Thyroid gland (tissue), 4 donors: ENCODE measurements at places on chromosomes 16 and 17.

GRCh38 chr17:56185491-56186221, 32.4 kb downstream of the ANKFN1 start:
- DNase-seq, result no peak

DNA sequence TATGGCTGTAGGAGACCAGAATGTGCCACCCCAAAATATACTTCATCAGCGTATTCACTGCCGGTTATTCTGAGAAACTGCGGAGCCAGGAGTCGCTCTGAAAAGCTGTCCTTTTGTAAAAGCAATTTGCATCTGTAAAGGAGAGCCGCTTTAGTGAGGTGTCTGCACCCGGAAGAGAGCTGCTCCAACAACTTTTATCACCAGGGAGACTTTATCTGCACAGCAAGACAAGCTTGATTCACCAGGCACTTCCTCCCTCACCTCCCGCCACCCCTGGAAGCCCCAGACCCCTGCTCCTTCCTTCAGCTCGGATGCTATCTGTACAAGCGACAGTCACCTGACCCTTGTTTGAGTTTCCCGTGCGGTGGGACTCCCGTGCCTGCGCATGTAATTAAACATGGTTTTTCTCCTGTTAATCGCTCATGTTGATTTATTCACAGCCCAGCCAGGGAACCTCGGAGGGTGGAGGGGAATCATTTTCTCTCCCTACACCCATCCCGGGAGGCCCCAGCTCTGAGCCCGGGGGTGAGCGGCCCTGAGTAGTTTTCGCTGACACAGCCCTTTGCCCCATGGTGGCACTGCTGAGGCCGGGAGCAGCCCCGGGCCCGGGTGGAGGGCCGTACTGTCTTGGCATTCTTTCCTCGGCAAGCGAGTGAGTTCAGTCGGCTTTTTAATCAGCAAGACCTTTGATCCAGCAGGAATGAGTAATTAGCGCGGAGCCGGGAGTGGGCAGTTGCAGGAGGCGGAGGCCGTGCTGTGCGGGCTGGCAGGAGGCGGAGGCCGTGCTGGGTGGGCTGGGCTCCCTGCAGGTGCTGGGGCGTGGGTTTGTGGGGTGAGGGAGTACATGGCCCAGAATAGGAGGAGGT, 222.7 kb upstream of the CIBAR2 start:
- DNase-seq, result no peak

DNA sequence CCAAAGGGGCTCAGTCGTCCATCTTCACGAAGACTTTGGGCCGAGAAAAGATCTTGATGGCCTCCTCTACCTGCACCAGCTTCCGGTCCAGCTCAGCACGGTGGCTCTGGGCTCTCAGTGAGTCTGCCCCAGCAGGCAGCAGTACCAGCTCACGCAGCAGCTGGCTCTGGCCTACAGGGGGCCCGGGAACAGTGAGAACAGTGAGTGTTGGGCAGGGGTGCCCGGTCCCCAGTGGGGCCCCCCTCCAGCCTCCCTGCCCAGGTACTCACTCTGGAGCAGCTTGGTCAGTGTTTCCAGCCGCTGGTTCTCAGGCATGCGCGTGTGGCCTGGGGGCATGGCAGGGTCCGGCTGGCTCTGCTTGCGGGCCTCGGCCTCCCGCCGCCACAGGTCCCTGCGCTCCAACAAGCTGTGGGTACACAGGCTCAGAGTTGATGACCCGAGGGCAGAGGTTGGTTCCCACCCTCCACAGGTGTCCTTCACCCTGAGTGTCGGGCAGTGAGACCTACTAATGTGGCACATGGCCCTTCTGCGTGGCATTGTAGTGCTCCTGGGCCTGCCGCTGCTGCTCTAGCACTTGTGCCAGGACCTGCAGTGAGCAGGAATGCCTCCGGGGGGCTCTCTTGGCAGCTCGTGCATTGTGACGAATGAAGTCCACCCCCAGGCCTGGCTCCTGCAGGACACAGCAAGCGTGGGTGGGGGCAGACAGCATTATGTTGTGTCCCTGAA, 2.6 kb downstream of the PARD6A start:
- no peak for DNase-seq

DNA sequence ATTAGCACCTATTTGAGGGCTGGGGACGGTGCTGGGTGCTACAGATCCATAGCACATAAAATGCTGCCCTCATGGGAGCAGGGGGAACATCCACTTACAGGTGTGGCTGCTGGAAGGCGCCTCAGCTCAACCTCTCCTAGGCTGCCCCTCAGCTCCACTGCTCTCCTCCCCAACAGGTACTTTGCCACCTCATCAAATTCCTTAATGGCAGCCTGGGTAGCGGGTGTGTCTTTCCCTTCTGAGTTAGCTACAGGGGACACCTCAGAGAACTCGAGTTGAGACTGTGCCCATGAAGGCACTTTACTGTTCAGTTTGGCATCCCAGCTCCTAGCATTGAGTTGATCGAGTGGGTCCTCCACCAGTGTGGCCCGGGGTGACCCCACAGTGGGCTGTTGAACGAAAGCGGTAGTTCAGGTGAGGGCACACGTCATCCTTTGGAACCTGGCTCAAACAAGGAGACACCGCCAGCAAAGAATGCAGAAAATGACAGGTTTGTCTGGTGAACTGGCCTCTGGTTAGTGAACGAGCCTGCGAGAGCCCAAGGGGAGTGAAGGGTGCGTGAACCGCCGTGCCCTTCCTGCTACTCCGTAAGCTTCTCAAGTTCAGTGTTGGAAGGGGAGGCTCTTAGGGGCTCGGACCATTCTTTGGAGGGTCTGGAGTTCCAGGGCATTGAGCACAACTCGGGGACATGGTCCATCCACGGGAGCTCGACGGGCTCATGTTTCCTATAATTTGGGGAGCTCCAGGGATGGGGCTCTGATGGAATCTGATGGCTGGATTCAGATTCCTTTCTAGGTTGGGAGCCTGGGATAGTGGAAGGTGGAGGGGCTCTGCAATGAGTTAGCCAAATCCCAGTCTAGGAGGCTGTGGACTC, 3.5 kb upstream of the CMIP start:
- DNase-seq, result peak; percentile 83

GRCh38 chr16:69644790-69645189, 79.0 kb downstream of the NFAT5 start:
- DNase-seq, result no peak

GRCh38 chr16:6362321-6362720, 970.3 kb upstream of the RBFOX1 start:
- no peak for DNase-seq

DNA sequence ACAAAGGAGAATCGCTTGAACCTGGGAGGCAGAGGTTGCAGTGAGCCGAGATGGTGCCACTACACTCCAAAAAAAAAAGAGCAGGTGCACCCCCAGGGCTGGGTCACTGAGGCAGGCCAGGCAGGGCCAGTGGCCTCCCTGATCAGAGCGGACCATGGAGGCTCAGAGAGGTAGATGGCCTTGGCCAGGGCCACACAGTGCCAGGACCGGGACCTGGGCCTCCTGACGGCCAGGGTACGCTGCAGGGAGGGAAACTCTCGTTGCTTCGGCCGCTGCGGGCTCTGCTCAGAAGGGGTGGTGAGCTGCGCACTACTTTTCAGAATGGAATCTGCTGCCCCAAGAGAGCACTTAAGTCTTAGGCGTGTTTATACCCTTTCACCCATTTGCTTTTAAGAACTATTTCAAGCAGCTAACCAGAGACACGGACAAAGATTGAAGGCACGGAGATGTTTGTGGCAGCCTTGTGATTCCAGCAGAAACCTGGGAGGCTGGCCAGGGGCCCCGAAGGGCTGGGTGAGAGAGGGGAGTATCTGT, 17.1 kb downstream of the MYO1C start:
- peak; percentile 35 for DNase-seq

- DNase-seq, result no peak
Observed at GRCh38 chr16:67399218-67399733, 6.0 kb upstream of the TPPP3 start.

GRCh38 chr16:66693149-66693548, 3.4 kb downstream of the CMTM4 start:
- no peak for DNase-seq

GRCh38 chr16:29237971-29238370, 168.5 kb downstream of the NPIPB11 start:
- DNase-seq, result no peak

DNA sequence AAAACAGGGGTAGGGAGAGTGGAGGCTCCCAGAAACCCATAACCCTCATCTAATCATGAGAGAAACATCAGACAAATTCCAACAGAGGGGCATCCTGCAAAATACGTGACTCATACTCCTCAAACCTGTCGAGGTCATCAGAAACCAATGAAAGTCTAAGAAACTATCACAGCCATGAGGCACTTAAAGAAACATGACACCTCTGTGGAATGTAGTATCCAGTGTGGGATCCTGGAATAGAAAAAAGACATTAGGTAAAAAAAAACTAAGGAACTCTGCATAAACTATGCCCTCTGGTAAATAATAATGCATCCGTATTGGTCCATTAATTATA, 16.4 kb downstream of the CDH5 start:
- no peak for DNase-seq

- DNase-seq, result no peak
Observed at GRCh38 chr16:74117798-74118197, 178.8 kb upstream of the PSMD7 start.

- DNase-seq, result no peak
Observed at GRCh38 chr17:80649200-80649644, 104.6 kb downstream of the RPTOR start.

DNA sequence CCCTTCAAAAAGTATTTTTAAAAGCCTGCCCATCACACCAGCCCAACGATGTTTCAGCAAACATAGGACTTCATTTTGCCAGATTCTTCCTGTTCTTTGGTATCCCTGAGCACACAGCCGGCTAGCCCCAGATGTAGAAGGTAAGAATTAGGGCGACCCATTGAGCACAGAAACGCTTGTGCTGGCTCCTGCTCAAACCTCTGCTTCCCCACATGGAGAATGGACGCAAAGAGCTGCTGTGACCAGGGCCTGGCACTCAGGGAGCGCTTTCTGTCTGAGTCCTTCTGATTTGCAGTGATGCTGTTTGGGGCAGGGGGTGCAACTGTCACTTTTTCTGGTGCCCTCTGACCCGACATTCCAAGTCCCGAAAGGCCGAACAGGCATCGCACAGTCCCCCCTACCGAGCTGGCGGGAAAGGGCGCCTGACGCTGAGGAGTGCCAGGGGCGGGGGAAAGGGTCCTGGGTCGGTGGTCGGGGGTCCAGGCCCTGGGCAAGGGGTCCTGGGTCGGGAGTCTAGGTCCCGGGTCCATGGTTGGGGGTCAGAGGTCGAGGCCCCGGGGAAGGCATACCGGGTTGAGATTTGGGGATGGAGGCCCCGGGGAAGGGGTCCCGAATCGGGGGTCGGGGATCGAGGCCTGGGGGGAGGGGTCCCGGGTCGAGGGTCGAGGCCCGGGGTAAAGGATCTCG, 930 bp downstream of the CHMP1A start:
- no peak for DNase-seq

- DNase-seq, result peak; percentile 60
Observed at GRCh38 chr16:28526201-28527099, 12.3 kb downstream of the NUPR1 start.

DNA sequence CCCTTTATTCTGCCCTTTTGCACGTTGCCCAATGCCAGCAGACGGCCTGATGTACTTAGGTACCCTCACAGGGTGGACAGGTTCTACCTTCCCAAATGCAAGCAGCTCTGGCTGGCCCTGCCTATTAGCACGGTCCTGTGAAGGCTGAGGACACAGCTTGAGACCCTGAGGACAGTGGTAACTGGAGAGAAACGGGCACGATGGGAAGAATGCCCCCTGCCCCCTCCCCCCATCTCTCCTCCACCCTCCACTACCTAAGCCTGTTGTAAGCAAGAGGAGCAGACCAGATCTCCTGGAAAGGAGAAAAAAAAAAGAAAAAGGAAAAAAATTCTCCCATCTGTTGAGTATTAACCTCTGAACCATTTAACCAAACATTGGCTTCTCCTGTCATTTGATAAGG, 34.1 kb downstream of the MEOX1 start:
- DNase-seq, result no peak

- DNase-seq, result no peak
Observed at GRCh38 chr16:74463888-74464287, 42.6 kb upstream of the CLEC18B start.

DNA sequence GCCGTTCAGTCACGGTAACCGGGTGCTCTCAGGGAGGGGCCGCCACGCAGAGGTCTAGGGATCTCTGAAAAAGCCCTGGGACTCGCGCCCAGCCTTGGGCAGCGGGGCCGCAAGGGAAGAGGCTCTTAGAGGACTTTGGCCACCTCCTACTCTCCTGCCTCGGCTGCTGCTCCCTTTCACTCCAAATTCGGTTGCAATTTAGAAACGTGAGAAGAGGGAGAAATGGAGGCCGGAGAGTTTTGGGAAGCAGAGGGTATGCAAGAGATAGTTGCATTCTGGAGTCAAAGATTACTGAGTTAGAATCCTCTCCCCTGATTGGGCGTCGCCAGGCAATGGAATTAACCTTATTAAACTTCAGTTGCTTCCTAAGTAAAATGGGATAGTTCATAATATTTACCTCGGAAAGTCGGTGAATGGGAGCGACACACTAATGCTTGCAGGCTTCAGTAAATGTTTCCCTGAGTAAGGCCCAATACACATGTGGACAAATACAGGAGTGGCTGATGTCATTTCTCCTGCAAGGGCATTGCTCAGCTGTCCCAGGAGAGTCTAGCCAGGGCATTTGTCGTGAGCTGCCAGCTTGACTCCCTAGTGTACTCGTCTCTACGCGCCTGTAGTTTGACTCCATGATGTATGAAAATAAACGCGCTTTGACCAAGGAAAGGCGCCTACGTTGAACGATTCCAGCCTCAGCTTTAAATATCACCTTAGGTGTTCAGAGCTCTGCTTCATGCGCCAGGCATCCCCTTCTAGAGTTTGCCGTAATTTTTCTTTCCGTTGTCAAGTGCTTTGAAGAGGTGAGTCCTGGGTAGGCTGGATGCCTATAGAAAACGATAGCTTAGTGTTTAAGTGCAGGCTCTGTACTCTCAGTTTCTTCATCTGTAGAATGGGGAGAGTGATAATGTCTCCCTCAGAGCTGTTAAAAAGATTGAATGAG, 667 bp downstream of the OGFOD1 start:
- DNase-seq, result peak; percentile 51

- no peak for DNase-seq
Observed at GRCh38 chr17:19000531-19001325, 3.8 kb downstream of the FAM83G start.

GRCh38 chr17:76534831-76535732, 2.4 kb downstream of the CYGB start:
- no peak for DNase-seq
